HEK293T (cell line): ENCODE measurements at places on chromosomes 3 and 15.
A peak's percentile ranks its signal among the peaks of the same experiment; 100 is the strongest.

GRCh38 chr3:12041446-12042041 lies 37.4 kb downstream of the SYN2 start:
- no peak for DNase-seq

GRCh38 chr15:78077871-78078210 lies 330 bp upstream of the TBC1D2B start:
- DNase-seq = no peak

GRCh38 chr15:63906266-63906584 lies 72.5 kb upstream of the HERC1 start:
- DNase-seq = no peak

- no peak for DNase-seq
Observed at GRCh38 chr15:43190178-43190577, 5.0 kb downstream of the CCNDBP1 start.

- peak; percentile 20 for DNase-seq
Observed at GRCh38 chr3:117540597-117540996, 831.0 kb downstream of the TUSC7 start.

DNA sequence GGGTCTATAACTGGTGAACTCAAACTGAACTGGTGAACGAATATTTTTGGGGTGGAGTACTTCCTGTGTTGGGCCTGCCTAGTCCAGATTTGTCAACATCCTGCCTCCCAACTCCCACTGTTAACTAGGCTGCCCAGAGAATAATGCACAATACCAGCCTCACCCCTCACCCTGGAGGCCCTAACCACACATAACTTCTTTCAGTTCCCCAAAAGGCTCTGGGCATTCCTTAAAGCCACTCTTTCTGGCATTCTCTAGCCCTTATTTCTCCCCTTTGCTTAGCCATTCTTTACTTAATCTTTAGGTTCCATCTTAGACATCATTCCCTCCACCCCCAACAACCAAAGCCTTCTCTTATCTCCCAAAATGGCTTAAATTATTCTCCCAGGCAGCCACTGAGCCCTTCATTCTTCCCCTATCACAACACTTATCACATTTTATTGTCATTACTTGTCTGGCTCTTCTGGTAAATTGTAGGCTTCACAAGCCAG lies 9.1 kb upstream of the SEC11A start:
- no peak for DNase-seq
